ENCODE measurements at places on chromosomes 4 and X.

DNA sequence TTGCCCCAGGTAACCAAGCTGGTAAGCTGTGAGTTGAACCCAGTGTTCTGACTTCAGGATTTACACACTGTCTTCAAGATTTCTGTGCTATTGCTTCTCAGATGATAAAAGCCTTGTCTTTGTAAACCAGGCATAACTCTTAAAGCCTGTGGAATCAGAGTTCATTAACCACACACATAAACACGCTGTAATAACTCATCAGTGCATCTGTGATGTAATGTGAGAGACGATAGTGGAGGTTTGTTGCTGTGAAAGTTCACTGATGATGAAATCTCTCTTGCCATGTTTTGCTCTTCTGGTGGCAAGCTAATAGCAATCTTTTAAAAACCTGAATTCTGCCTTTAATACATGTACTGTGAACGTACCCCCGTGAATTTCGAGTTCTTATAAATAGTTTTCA, 41.5 kb downstream of the CLCN4 start:
- DNase-seq = no peak

GRCh38 chrX:2972391-2972790, 34.0 kb upstream of the ARSH start:
- DNase-seq = no peak

DNA sequence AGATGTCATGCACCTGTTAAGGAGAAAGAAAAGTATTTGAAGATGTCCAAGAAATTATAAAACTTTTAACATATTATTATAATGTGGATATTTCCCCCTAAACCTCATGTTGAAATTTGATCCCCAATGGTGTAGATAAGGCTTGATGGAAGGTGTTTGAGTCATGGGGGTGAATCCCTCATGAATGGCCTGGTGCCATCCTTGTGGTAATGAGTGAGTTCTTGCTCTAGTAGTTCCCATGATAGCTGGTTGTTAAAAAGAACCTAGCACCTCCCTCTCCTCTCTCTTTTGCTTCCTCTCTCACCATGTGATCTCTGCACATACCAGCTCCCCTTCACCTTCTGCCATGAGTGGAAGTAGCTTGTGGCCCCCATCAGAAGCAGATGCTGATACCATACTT, 176.6 kb upstream of the NR3C2 start:
- DNase-seq = no peak

DNA sequence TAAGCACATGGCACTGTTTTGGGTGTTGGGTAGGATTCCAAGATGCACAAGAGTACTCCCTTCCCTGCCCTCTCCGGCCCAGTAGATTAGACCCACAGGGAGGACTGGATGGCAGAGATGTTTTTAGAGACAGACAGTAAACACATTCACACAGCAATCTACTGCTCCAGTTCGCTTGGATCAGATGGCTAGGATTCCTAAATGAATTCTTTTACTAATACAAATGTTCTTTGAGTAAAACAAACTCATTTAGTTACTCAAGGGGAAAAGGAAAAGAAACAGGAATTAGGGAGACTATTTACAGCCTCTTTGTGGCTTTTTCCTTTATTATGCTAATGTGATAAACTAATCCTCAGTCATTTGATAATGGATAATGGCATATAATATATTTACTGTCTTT, 5.9 kb downstream of the SNX25 start:
- DNase-seq = no peak

DNA sequence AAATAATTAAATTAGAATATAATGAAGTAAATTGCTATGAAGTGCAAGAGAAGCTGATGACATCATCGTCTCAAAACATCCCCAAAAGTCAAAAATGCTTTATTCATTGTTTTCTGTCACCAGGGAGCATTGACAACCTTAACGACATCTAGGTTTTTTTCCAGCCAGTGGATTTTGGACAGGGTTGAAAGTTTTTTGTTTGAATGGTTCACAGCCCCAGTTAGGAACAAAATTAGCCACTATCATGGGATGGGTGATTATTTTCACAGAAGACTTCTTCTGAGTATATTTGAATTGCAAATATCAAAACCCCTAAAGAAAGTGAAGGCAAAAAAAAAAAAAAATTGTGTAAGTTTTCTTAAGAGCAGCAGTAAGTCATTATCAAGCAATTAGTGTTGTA, 826.1 kb downstream of the STPG2 start:
- no peak for DNase-seq

GRCh38 chr4:5162909-5163508, 111.7 kb downstream of the STK32B start:
- no peak for DNase-seq

GRCh38 chrX:56099271-56099670, 132.9 kb upstream of the KLF8 start:
- DNase-seq = no peak

- no peak for DNase-seq
Observed at GRCh38 chr4:147332091-147332490, 148.8 kb upstream of the EDNRA start.

DNA sequence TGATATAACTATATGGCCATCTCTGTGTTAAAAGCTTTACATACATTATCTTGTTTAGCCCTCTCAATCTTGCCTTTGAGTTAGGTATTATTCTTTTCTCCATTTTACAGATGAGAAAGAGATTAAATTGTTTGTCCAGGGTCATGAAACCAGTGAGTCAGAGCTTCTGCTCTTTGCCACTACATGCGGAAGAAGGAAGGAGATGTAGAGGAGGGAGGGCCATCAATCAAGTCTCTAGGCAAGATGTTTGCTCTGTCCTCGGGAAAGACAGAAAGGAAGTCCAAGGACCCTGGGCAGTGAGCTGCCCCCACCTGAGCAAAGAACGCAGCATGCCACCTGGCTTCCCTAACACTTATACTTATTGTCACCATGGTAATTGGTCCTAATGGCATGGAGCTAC, 133.7 kb upstream of the IL1RAPL2 start:
- no peak for DNase-seq

DNA sequence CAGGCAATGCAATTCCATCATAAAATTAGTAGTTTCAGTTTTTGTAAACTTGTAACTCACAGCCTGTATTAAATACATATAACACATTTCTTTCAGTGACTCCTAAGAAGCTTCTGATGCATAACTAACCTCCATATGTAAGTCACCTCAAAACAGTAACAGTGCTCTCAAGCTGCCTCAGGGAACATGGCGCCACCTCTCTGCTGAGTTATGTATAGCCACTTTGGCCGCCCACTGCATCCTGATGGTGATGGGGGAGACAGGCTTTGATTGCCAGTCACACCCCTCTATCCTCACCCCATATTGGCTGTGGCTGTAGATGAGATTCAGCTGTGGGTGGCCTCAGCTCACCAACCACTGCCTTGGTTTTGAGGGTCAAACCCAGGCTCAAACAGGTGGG, 54.3 kb downstream of the LRBA start:
- no peak for DNase-seq

DNA sequence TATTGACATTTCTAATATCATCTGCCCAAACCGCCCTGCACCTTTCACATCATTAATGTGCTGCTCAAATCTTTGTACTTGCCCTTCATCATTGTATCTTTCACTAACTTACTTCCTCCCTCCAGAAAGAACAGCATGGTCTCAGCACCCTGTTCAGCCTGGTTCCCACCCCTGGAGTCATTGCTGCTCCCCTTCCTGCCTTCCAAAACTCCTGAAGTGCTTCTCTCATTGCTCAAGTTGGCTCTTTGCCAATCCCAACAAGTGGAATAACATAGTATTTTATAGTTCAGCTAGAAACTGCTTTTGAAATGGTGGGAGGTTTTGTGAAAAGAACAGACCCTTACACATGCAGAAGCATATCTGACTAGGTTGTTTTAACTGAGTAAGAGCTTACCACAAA, 14.0 kb upstream of the TTC29 start:
- DNase-seq = no peak

DNA sequence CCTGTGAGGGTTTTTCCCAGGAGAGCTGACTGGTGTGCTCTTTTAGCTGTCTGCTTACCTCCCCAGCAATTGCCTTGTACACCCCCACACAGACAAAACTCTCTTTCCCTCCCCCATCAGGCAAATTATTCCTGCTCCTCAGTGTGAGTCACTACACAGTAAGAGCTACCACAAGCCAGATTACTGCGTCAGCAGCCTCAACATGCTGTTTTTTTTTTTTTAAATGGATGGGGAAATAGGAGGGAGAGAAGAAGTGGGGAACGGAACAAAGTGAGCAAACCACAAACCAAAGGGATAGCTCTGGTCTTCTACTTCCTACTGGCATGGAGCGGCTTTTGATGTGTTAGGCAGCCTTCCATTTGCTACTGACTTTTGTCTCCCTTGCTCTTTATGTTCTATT, 107.5 kb upstream of the ACSL4 start:
- DNase-seq = no peak

- DNase-seq = no peak
Observed at GRCh38 chr4:170884969-170885570, 795.3 kb upstream of the AADAT start.

GRCh38 chr4:89438102-89438831, 130.7 kb upstream of the GPRIN3 start:
- DNase-seq = peak; percentile 29

- DNase-seq = no peak
Observed at GRCh38 chr4:167290678-167291077, 56.4 kb upstream of the SPOCK3 start.

GRCh38 chr4:98260047-98260578, 1.1 kb upstream of the RAP1GDS1 start:
- DNase-seq = peak; percentile 15

- no peak for DNase-seq
Observed at GRCh38 chrX:10360116-10360515, 203.3 kb downstream of the CLCN4 start.

GRCh38 chr4:96063639-96064038, 223.7 kb downstream of the PDHA2 start:
- no peak for DNase-seq
